ENCODE measurements at places on chromosomes 3 and 15.
A peak's percentile ranks its signal among the peaks of the same experiment; 100 is the strongest.

DNA sequence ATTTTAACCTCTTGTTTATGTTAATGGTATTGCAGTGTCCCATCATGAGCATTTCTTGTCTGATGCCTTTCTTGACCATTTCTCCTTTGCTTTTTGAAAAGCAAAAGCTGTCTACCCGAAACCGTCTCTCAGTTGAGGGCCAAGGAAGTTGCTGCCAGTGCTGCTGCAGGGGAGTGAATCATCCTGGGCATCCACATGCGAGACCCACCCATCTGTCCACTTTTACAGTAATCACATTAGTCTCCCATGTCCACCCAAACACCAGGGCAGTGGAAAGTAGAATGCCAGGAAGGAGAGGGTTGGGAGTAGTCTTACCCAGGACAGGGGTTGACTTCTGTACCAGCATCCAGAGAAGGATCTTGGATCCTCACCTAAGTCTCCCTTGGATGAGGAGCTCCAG is 48.6 kb upstream of the TEX264 start:
- no peak overlapping the region for H3K27ac ChIP-seq
- no peak overlapping the region for H3K4me3 ChIP-seq
- no peaks in the 10 kb centered on the region for H3K27me3 ChIP-seq
- DNase-seq, result no peak
- H3K36me3 ChIP-seq, result peaks cover 2% of the 10 kb centered on the region

GRCh38 chr3:31456373-31456772 is 76.4 kb upstream of the STT3B start:
- DNase-seq, result no peak
- H3K4me1 ChIP-seq, result no peaks in the 10 kb centered on the region
- no peak overlapping the region for H3K27ac ChIP-seq
- no peaks in the 10 kb centered on the region for H3K36me3 ChIP-seq

DNA sequence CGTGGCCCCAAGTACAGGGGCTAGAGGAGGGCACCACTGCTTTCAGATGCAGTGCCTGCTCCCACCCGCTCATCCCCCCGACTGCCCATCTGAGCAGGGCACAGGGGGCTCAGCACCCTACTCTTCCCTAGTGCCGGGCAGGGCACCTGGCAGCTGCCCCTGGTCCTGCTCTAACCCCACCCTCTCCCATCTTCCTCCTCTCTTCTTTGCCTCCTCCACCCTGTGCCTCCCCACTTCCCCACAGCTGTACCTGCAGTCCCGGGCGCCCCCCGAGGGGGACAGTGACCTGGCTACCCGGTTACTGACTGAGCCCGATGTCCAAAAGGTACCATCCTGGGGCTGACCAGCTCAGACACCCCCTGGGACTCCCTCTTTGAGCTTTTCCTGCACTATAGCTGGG is 12.8 kb downstream of the NBEAL2 start:
- no peak overlapping the region for H3K27ac ChIP-seq
- H3K4me1 ChIP-seq, result peaks cover 38% of the 10 kb centered on the region
- no peak for DNase-seq
- no peaks in the 10 kb centered on the region for H3K27me3 ChIP-seq
- H3K36me3 ChIP-seq, result peaks cover 43% of the 10 kb centered on the region

DNA sequence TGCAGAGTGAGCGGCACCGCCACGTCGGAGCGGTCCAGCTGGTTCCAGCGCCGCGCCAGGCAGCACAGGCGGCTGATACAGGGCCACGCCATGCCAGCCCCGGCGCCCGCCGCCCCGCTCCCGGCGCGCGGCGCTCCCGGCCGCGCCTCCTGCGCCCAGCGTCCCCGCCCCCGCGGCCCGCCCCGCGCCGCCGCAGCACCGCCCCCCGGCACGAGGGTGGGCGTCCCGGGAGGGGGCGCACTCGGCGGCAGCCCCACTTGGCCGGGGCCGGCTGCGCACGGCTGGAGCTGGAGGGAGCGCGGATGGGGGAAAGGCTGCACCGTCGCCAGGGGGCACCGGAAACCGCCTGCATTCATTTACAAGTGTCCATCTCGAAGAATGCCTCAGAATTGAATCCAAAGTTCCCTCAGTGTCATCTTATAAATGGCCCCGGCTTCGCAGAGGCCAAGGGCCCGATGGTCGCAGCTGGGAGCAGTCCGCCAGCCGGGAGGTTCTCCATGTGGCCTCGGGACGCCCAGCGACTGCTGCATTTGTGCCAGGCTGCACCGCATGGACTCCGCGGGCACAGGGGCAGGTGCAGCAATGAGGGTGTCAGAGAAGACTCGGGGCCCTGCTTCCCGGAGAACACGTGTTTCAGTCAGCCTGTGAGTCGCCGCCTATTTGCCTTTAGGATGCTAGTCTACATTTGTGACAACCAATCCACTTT is at the start of gene MAP6D1:
MAP6D1 (minus strand) TSS at position 122 of the 706 bp plus-strand sequence; CDS start at position 92, 30 bp downstream.
- DNase-seq, result peak; percentile 45
- H3K27ac ChIP-seq, result no peak within 1 kb of the TSS
- H3K36me3 ChIP-seq, result peaks cover 2% of the 10 kb centered on the region
- H3K27me3 ChIP-seq, result peaks cover 17% of the 10 kb centered on the region
- H3K4me1 ChIP-seq, result peaks cover 6% of the 10 kb centered on the region

DNA sequence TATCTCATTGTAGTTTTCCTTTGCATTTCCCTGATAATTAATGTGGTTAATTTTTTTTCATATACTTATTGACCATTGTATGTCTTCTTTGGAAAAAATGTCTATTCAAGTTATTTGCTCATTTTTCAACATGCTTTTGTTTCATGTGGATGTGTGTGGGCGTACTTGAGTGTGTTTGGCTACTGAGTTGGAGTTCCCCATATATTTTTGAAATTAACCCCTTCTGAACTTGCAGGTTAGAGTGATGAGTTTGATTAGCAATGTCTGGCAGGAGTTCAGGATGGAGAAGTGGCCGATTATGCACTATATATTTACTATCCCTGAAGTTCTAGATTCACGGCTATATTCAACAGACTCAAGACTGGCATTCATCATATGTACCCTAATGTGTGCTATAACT is 250.4 kb upstream of the TTC14 start:
- H3K36me3 ChIP-seq, result no peaks in the 10 kb centered on the region
- H3K4me1 ChIP-seq, result no peaks in the 10 kb centered on the region
- H3K4me3 ChIP-seq, result no peak overlapping the region
- DNase-seq, result no peak
- H3K27me3 ChIP-seq, result no peaks in the 10 kb centered on the region
- no peak overlapping the region for H3K27ac ChIP-seq

DNA sequence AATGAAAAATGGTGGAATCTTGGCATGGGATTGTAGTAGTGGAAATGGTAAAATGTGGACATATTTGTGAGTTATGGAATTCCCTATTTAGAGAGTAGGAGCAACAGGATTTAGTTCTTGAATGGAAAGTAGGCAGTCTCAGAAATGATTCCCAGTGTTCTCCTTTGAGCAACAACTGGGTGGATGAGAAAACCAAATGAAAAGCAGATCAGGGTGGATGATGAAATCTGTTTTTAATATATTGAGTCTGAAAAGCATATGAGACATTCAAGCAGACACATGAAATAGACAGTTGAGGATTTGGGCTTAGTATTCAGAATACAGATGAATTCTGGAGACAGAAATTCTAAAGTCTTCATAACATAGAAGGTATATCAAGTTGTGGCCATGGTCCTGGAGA is 451.3 kb downstream of the LPP start:
- H3K27ac ChIP-seq, result no peak overlapping the region
- H3K4me1 ChIP-seq, result no peaks in the 10 kb centered on the region
- DNase-seq, result no peak

DNA sequence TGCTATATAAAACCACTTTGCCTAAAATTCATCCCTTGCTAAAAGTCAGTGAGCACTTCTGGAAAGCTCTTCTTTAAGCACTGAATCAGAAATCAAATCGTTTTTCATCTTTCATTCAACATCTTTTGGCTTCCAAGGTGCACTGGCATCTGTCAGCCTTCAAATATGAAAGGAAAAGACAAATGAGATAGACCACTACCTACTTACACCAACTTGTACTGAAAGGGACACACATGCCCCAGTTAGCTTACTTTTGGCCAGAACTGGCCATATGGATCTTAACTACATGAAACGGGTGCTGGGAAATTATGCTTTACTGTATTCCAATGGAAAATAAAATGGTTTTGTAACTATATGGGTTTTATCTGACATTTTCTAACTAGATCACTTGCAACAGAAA is 332.0 kb upstream of the ARPP21 start:
- H3K4me1 ChIP-seq, result no peaks in the 10 kb centered on the region
- no peak overlapping the region for H3K27ac ChIP-seq
- H3K36me3 ChIP-seq, result no peaks in the 10 kb centered on the region
- no peak overlapping the region for H3K4me3 ChIP-seq
- no peak for DNase-seq

DNA sequence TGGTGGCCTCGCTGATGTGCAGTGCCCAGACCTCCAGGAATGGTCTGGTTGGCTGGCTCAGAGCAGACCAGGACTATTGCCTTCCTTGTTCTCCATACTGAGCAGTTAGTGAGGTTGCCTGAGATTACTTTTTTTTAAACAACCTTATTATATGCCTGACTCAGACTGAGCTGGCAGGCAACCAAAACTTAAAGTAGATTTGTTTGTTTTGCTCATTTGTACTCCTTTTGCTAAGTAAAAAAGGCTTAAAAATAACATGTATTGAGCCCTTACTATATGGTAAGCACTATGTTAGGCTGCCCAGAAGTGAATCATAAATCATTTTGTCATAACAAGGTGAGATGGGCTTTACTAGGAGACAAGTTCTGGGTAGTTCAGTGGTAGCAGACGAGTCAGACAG is 92.4 kb downstream of the GHSR start:
- H3K4me3 ChIP-seq, result no peak overlapping the region
- peaks cover 15% of the 10 kb centered on the region for H3K4me1 ChIP-seq
- no peak for DNase-seq
- H3K27me3 ChIP-seq, result no peaks in the 10 kb centered on the region
- peaks cover 2% of the 10 kb centered on the region for H3K36me3 ChIP-seq

DNA sequence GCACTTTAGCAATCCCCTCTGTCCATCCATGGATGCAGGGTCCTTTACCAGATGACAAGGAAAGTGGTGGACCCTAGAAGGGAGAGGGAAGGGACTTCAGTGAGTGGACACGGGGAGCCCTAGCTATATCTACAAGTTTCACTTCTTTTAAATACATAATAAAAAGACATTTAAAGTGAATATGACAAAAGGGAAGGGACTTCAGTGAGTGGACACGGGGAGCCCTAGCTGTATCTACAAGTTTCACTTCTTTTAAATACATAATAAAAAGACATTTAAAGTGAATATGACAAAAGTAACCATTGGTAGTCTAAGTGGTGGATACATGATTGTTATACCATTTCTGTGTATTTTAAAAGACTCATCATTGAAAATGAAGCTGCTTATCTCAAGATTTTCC is 81.9 kb upstream of the HES1 start:
- H3K4me1 ChIP-seq, result peaks cover 4% of the 10 kb centered on the region
- H3K4me3 ChIP-seq, result no peak overlapping the region
- no peak overlapping the region for H3K27ac ChIP-seq
- H3K27me3 ChIP-seq, result peaks cover 22% of the 10 kb centered on the region
- H3K36me3 ChIP-seq, result peaks cover 3% of the 10 kb centered on the region

DNA sequence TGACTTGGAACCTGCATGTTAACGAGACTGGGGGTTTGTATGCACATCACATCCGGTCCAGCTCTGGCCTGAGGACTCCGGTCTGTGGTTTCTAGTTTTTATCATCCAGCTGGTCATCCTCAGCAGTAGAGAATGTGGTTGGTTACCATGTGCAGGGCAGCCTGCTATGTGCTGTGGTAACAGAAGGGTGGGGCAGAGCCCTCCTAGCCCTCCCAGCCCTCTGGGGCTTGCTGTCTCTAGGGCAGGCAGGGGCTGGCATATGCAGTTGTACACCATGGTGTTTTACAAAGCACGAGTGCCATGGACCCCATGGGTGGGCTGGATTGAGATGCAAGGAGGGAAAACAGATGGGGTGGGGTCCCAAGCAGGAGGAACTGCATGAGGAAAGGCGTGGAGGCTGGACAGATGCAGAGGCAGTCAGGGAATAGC is 70.2 kb downstream of the APBA2 start:
- DNase-seq, result no peak
- H3K27me3 ChIP-seq, result peaks cover 3% of the 10 kb centered on the region
- H3K36me3 ChIP-seq, result no peaks in the 10 kb centered on the region
- H3K27ac ChIP-seq, result no peak overlapping the region
- peaks cover 25% of the 10 kb centered on the region for H3K4me1 ChIP-seq
- H3K4me3 ChIP-seq, result no peak overlapping the region

- no peak overlapping the region for H3K4me3 ChIP-seq
- H3K27ac ChIP-seq, result no peak overlapping the region
- no peaks in the 10 kb centered on the region for H3K36me3 ChIP-seq
- peaks cover 8% of the 10 kb centered on the region for H3K27me3 ChIP-seq
Measured at GRCh38 chr3:11991751-11992150, 12.4 kb upstream of the SYN2 start.

- H3K36me3 ChIP-seq, result peaks cover 14% of the 10 kb centered on the region
- peak overlapping the region; percentile 94 for H3K27ac ChIP-seq
- no peak for DNase-seq
- no peaks in the 10 kb centered on the region for H3K27me3 ChIP-seq
- peaks cover 71% of the 10 kb centered on the region for H3K4me1 ChIP-seq
Measured at GRCh38 chr15:38650936-38651327, 86.3 kb upstream of the RASGRP1 start.
